Activated CD4-positive, alpha-beta T cell treated with anti-CD3 and anti-CD28 coated beads, Interleukin-2, amount 50 U/mL, for 4 hours (primary cell): ENCODE measurements at places on chromosomes 12 and 14.

DNA sequence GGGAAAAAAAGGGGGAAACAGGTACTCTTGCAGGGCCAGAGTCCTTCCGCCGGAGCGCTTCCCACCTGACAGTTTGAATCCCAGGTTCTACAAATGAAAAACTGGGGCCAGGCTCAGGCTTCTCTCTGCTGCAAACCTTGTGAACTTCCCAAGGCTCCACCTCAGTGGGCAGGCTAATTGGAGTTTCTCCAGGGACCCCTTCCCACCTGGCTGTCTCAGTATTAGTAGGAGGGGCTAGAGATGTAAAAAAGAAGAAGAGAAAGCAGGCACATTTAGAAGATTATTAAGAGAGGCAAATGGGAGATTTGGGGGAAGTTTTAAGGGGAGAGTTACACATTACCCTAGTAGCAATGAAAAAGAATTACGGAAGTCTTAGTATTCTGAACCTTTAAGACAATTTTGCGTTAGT lies 20.0 kb upstream of the CLEC2D start:
- no peak for DNase-seq

GRCh38 chr12:78192979-78193378 lies 362.3 kb downstream of the NAV3 start:
- no peak for DNase-seq

- DNase-seq, result peak; percentile 41
These were observed 42.4 kb upstream of the SGPP1 start for GRCh38 chr14:63770187-63770807.

DNA sequence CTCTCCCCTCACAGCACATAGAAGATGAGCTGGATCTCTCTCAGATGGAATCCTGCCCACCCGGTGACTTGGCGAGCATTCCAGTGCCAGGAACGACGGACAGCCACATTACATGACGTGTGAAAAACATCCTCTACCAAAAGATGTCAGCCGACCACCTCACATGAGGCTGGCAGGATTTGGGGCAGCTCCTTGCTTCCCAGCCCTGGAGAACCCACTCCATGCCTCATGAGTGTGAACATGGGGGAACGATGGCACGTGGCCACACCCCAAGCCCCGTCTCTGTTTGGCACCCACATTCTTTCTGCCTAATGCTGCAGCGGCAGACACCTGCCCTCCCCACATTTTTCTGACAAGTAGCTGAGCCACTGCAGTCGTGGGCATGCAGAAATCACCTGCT lies 202.5 kb downstream of the CALM1 start:
- DNase-seq, result no peak

GRCh38 chr12:114817571-114818425 lies 133.8 kb upstream of the TBX3 start:
- DNase-seq, result no peak

DNA sequence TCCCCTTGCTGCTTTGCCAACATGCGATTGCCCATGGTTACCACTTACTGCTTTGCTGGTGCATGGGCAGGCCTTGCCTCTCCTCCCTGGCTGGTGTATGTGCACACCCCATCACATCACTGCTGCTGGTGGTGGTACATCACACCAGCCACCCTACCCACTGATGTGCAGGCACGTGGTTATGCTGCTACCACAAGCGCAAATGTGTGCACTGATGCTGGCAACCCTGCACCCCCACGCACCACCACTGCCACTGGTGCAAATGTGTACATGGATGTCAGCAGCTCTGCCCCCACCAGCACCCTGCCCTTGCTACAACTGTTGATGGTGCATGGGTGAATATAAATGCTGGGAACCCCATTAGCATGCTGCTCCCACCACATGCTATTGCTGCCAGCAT lies 261.7 kb downstream of the AEBP2 start:
- no peak for DNase-seq

- peak; percentile 73 for DNase-seq
These were observed 604 bp downstream of the EIF4B start for GRCh38 chr12:53006810-53007309.

DNA sequence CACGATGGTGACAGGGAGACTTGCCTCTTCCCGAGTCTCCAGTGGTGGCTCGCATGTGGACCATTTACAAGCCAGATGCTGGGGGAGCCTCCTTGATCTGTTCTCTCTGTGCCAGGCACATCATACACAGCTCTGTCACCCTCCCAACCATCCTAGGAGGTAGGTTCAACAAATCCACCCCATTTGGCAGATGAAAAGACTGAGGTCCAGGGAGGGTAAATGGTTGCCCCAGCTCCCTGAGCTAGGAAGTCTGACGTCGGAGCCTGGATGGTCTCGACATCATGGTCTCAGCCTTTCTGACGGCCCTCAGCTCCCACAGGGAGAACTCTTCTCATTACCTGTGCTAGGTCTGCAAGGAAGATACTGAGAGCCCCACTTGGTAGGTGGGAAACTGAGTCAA lies 189.6 kb downstream of the RBM19 start:
- no peak for DNase-seq

- no peak for DNase-seq
These were observed 5.7 kb downstream of the PAWR start for GRCh38 chr12:79685068-79685467.

DNA sequence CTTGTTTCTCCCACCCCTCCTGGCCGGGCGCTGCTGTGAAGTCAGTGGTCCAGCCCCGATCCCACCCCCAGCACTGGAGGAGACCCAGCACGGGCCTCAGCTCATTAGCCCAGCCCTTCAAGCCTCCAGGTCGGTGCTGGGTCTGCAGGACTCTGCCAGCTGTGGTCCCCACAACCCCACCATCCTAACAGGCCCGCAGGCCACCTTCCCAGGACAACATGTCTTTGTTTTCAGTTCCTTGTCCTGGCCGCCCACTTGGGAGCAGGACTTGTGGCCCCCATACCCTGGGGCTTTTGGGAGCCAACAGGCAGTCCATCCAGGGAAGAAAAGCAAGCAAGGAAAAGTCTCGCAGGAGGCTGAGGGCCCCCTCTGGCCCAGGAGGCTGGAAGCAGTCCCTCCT lies 60.0 kb downstream of the HRK start:
- DNase-seq, result no peak

GRCh38 chr14:94405486-94405885 lies 17.1 kb upstream of the SERPINA1 start:
- DNase-seq, result no peak

GRCh38 chr12:42186793-42187192 lies 42.1 kb upstream of the GXYLT1 start:
- DNase-seq, result no peak

DNA sequence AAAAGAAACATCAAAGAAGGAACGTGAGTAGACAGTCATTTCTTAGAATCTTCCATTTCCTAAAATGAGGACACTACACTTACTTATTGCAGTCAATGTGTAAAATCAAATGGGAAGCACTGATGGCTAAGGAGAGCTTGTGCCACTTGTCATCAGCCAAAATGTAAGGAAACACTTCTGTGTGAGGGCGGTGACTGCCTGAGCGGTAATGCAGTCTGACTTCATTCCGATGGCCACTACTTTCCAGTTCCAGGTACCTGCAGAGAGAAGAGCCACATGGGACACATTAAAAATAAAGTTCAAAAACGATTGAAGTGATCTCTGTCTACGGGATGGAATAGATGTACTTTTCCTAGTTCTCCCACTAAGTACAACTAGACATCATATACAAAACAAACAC lies 96.3 kb downstream of the NELL2 start:
- DNase-seq, result no peak

DNA sequence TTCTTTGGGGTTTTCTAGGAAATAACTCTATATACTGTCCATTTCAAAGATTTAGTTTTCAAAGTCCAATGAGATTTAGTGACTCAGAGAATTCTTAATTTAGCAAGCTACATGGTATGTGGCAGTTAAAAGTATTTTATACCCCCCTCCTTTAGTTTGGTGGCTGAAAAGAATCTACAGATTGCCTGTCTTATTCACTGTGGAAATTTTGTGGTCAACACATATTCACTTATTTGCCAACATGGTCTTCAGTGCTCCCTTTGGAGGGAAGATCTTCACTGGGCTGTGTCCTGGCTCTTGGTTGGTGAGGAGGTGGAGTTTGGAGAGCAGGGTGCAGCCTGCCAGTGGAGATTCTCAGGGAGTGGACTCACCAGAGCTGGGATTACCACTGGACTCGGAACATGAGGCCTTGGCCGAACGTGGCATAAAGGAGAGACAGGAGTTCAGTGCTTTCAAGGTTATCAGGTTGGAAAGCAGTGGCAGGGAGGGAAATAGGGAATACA lies 39.8 kb downstream of the SAMD4A start:
- no peak for DNase-seq

DNA sequence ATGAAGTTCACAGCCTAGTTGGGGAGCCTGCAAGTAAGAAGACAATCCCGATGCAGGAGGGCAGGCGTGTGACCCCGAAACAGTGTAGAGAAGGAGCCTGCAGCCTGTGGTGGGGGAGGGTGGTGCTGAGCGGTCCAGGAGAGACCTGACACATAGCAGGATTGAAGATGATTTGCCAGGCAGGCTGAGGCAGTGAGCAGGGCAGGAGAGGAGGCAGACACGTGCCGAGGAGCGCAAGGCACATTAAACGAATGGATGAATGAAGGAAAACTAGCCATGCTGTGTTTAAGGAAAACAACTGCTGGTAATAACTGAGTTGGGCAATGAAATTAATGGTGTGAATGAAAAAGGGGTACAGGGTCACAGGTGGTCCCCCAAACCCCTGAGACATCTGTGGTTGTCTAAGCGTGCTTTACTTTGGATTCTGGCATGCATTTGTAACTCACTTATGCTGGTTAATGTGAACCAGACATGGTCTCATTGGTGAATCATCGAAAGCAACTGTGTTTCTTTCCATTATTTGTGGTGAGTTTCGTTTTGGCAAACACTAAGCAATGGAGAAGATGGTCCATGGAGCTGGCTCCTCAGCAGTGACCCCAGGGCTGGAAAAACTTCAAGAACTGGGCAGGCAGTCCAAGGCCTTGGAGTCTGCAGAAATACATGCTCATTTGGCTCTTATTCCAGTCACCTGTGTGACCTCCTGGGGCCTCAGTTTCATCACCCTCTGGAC lies 96.9 kb upstream of the EVL start:
- DNase-seq, result no peak

- DNase-seq, result no peak
These were observed 128.9 kb upstream of the RTL1 start for GRCh38 chr14:101032433-101032832.

- DNase-seq, result no peak
These were observed 546.6 kb upstream of the TBX3 start for GRCh38 chr12:115230606-115231005.

- DNase-seq, result no peak
These were observed 5.7 kb downstream of the PHLDA1 start for GRCh38 chr12:76025601-76026575.
